ENCODE measurements at places on chromosomes 6 and 20.

- no peak for DNase-seq
Observed at GRCh38 chr6:42970871-42971612, 7.9 kb downstream of the PEX6 start.

- no peak for DNase-seq
Observed at GRCh38 chr6:169858935-169859351, 107.5 kb downstream of the ERMARD start.

- DNase-seq: no peak
Observed at GRCh38 chr20:10654630-10655029, 19.2 kb downstream of the JAG1 start.

- DNase-seq: no peak
Observed at GRCh38 chr6:12804952-12805645, 88.5 kb downstream of the PHACTR1 start.

GRCh38 chr20:9202420-9203080, 133.7 kb downstream of the PLCB4 start:
- no peak for DNase-seq

DNA sequence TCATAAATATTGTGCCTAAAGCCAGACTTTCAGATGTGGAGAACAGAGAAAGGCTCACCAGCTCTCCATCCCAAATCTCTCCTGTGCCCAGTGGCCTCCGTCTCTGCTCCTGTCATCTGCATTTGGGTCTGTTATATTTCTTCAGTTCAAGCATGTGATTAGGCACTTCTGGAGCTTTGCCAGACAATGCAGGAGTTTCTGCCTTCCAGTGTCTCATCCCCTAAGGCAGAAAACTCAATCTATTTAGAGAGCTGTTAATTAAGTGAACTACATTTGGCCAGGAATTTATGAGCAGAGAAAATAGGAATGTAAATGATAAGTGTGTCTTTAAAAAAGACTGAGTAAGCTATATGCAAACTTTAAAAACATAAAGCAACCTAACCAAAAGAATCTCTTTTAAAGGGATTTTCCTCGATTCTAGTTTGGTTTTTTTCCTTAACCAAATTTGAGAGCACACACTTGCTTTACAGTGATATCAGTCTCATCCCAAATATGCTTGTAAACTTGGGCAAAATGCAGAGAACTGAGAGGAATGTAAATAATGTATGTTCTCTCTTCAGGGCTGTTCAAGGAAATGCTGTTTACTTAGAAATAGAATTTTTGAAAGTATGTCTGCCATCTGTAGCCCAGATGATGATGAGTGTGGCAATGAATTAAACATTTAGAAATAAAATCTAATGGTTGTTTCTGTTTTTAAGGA, 113.9 kb downstream of the ELOVL4 start:
- DNase-seq: no peak

- no peak for DNase-seq
Observed at GRCh38 chr6:25165177-25165576, 114.0 kb upstream of the CARMIL1 start.
